Stimulated activated effector memory CD8-positive, alpha-beta T cell treated with anti-CD3 and anti-CD28 coated beads, Interleukin-12 subunit alpha, Interleukin-12 subunit beta, amount 100 ng/mL, for 72 hours (primary cell): ENCODE measurements at places on chromosomes 3 and 15.

DNA sequence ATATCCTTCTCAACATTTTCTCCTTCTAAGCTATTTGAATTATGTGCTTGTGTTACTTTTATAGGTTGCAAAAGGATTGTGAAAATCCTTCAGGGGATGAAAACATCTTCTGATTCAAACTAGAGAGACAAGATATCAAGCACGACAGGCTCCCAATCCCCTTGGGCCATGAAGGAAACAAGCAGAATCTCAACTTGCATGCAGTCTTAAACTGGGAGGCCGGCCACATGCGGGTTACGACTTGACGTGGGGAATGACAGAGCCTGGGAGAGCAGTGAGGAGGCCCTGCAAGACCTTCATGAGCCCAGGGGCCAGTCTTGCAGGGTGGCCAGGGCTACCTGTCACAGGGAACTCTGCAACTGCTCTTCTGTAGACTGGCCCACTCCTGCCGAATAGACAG lies 94.4 kb downstream of the SCN11A start:
- DNase-seq: no peak

DNA sequence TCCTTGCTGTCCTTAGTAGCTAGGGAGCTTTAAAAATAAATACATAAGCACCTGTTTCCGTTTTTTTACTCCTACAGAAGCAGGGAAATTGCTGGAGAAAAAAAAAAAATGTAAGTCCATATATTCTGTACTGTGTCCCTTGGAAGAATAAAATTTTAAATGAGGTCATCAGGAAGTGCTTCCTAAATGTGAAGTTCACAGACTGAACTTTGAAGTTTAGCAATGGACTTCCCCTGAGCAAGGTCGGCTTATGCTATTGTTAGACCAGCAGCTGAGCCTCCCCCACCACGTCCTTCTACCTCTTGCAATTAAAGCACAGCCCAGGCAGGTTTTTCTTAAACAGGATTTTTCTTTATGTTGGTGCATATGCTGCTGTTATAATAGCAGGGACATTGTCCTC lies 26.3 kb downstream of the LIPC start:
- DNase-seq: no peak

DNA sequence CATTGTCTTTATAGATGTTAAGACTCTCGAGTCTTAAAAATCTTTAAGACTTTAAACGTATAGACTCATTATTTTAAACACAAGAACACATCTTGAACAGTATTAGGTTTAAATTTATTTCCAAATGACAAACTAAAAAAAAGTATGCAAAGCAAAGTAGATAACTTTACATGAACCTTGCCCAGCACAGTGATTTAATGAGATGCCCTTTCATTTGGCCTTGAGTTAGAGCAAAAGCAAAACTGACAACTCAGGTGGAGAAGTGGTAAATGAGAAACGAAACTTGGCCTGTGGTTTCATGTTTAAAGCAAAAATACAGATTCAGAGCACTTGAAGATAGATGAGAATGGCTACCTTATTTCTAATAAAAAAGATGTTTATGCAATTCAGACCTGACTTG lies 8.6 kb downstream of the GPR15 start:
- no peak for DNase-seq

DNA sequence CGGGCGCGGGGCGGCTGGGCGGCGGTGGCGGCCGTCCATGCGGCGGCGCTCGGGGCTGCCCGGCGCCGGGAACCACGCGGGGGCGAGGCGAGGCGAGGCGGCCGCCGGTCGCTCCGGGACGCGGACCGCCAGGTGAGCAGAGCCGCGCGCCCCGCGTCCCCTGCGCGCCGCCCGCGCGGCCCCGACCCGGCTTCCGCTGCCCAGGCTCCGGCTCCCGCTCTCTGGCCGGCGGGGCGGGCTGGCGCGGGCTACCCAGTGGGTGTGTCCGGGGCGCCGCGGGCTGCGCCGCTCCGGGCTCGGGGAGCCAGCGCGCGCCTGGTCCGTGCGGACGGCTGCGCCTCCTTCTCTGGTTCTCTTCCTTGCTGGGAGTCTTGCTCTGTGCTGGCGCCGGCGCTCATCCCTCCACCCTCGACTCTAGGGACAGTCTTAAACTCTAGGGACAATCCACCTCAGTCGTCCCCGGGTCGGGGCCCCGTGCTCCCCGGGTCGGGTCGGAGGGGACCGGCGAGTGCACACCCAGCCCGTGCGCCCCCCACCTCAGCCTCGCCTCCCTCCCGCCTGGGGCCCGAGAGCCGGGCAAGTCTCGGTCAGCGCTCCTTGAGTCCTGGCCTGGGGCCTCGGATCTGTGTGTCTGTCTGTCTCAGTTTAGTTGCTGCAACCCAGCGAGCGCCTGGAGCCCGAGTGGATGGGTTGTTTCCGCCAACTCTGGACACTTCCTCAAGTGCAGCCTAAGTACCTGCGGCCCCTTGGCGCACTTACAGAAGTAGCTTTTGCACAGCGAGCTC lies 488 bp downstream of the THSD4 start:
- DNase-seq: peak; percentile 4
